Natural killer cell treated with Interleukin-12 subunit alpha and Interleukin-12 subunit beta and Interleukin-15 and Interleukin-18, amount 100 ng/mL, for 72 hours (primary cell): ENCODE measurements at places on chromosomes 13 and 19. TPM values are rescaled to one million over a fixed set of nuclear protein-coding genes. Genes with fewer than 3 reads are reported as not detected.

JSRP1 gene
- total RNA-seq: not detected

MLLT1 gene
- total RNA-seq: 44.7 TPM

DNA sequence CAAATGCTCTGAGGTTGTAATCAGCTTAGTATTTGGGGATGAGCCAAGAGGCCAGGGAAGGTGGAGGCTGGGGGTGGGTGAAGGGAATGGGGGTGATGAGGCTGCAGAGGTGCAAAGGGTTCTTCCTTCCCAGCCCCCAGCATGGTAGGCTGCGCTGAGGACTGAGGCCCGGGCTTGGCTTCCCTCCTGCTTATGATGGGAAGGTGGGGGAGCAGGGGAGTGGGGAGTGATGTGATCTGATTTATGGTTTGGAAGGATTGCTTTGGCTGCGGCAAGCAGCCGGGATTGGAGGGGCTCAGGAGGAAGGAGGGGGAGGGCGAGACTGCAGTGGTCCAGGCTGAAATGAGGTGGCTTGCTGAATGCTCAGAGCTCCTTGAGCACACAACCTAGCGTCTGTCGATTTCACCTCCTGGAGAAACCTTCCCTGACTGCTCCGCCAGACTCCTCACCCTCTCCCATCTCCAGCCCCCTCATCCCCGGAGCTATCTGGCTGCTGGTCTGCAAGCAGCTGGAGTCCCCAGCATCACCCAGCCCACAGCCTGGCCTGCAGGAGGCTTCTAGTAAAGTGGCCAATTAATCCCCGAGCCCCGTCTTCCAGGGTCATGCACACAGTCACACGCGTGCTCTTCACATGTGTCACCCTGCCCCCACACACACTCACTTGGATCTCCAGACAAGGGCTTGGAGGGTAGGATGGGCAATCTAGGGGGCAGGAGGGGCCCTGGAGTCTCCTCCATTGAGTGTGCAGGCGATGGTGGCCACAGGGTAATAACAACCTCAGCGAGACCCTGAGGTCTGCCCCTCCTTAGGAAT is 757 bp upstream of the CLEC11A start:
- DNase-seq: no peak

DNA sequence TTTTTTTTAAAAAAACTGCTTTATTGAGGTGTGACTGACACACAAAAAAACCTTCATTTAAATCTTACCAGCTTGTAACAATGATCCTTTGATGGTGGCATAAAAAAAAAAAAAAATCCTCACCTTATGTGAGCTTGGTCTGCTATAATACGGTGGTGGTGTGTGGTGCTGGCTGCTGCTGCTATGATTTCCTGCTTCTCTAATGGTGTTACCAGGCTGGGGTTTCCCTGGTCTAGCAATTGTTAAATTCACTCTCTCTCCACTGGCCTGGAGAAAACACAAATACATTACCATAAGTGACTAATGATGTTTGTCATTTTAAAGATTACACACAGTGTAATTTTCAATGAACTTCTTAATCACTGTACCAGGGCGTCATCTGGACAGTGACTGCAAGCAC is 60.6 kb downstream of the LNX2 start:
- peak; percentile 62 for DNase-seq

DNA sequence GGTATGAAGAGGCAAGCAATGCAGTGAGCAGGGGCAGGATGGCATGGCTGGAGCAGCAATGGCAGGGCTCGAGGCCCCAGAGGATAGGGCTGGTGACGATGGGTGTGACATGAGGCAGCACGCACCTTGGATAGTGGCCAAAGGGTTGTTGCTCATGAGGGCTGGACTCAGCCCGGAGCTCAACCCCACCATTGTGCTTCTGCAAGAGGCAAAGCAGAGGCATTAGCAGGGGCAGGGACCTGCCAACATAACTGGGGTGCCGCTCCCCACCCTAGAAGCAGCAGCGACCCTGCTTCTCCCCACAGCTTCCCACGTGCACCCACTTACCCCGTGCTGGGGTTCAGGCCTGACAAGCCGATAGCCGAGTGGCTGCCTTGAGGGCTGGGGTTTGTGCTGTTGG is 15.8 kb downstream of the ZNF574 start:
- DNase-seq: no peak

- no peak for DNase-seq
Observed at GRCh38 chr13:95060014-95060519, 241.2 kb downstream of the ABCC4 start.

GRCh38 chr19:2289714-2290435 is 7.9 kb upstream of the PEAK3 start:
- DNase-seq: peak; percentile 79

- no peak for DNase-seq
Observed at GRCh38 chr13:105552078-105552477, 983.4 kb downstream of the EFNB2 start.

GRCh38 chr19:34345947-34346351 is 19.0 kb upstream of the GPI start:
- DNase-seq: no peak

- DNase-seq: peak; percentile 94
Observed at GRCh38 chr13:21061029-21061763, at the start of gene LATS2. TSS of gene LATS2 (minus strand) at chr13:21061586. CDS start at chr13:21046026, 15,560 bp downstream.

- DNase-seq: no peak
Observed at GRCh38 chr13:61477619-61478018, 62.0 kb upstream of the PCDH20 start.

TMEM38A gene
- not detected for total RNA-seq

DNA sequence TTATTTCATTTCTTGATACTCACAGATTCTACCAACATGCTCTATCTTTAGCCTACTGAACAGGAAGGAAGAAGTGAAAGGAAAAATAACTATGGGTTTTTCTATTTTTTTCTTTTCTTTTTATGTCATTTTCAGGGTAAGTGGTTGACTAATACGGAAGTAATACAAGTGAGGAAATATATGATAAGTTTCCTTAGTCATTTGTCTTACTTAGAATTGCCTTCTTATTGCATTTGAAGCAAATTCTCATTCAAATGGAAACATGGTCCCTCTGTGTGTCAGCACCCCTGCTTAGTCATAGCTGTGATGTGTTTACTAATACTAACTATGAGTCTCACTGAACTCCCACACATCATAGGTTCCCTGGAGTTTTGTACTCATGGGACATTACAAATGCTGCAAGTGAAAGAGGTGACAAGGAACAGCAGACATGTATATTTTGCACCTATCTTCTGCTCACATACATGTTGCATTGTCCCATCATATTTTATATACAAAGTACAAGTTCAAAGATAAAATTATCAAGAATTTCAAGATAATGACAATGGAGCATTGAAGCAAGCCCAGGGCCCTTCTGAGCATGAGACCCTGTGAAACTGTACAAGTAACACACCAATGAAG is 60.1 kb downstream of the DCT start:
- peak; percentile 65 for DNase-seq

ZNF45 gene
- 15.1 TPM for total RNA-seq

DNA sequence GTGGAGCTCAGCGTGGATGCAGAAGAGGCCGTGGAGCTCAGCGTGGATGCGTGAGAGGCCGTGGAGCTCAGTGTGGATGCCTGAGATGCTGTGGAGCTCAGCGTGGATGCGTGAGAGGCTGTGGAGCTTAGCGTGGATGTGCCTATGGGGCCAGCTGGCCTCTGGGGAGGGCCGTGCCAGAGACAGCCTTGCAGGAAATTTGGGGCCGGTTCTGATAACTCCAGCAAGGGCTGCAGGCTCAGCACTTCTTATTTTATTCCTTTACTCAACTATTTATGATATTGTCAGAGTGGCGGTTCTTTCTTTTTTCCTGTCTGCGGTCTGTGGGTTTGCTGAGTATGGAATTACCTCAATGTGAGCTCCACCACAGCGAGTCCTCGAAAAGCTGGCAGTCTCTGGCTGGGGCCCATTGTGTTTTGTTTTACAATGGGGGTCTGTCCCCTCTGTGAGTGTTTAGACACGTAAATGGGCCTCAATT is 17.8 kb upstream of the TMEM255B start:
- DNase-seq: no peak

GRCh38 chr13:28859717-28860116 is 39.6 kb downstream of the MTUS2 start:
- DNase-seq: no peak

CEACAM6 gene
- not detected for total RNA-seq

GRCh38 chr13:27101289-27101688 is 70.3 kb downstream of the USP12 start:
- DNase-seq: no peak

ADAMTSL5 gene
- total RNA-seq: 1.8 TPM

FBXO27 gene
- 0.88 TPM for total RNA-seq
